ENCODE measurements at places on chromosomes 7 and 10.

DNA sequence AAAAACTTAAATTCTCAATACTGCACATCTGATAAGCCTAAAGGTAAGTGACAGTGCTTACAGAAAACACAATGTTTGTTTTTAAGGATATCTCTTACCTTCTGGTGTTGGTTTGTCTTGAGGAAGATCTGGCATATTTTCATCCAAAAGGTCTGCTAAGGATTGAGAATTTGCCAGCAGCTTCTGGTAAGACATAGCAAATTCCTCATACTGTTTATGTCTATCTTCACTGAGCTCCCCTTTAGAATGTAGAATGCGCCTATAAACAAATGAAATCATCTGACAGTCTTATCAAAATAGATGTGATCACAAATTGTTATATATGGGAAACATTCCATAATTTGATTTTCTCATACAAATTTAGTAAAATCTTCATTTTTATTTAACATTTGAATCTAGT lies 28.7 kb downstream of the UPF2 start:
- no peak for DNase-seq

- no peak for DNase-seq
Measured at GRCh38 chr10:4151466-4151865, 366.5 kb upstream of the KLF6 start.

- peak; percentile 86 for DNase-seq
Measured at GRCh38 chr7:1940402-1940786, 270.3 kb downstream of the ELFN1 start.

DNA sequence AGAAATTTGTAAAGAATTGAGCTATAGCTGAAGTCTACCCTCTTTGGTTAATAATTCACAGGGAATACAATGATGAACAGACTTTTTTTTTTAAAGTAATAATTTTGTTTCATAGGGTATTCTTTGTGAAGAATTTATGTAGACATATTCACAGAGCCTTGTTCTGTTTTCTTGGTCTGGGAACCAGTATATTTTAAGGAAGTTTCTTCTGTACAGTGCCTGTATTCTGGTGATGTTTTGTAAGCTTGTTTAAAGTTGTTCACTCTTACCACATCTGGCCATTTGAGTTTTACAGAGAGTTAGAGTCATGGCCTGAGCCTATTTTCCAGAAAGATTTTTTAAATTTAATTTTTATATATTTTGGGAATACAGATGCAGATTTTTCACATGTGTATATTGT lies 70.3 kb downstream of the CCSER2 start:
- no peak for DNase-seq

- DNase-seq: no peak
Measured at GRCh38 chr10:60735244-60735643, 43.0 kb upstream of the CDK1 start.

GRCh38 chr10:102422545-102423129 lies 2.0 kb downstream of the FBXL15 start:
- peak; percentile 78 for DNase-seq

GRCh38 chr10:30858499-30858898 lies 173.2 kb downstream of the ZNF438 start:
- no peak for DNase-seq

DNA sequence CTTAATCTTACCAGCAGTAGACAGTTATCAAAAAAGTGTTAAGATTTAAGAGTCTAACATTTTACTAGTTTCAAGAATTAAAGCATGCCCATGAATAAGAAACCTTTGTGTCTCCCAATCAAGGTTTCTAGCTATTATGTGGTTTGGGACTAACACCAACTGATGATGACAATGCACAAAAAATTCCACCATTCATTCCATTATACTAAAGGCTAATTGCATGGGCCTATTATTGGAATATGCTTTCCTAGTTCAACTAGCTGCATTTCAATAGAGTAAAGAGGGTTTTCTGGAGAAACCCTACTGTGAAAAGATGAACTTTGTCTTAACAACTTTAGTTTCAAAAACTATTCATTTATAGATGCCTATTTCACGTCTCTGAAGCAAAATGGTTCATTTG lies 44.6 kb downstream of the UBE2H start:
- DNase-seq: peak; percentile 63

GRCh38 chr10:58514111-58514770 lies 1.6 kb downstream of the BICC1 start:
- no peak for DNase-seq

DNA sequence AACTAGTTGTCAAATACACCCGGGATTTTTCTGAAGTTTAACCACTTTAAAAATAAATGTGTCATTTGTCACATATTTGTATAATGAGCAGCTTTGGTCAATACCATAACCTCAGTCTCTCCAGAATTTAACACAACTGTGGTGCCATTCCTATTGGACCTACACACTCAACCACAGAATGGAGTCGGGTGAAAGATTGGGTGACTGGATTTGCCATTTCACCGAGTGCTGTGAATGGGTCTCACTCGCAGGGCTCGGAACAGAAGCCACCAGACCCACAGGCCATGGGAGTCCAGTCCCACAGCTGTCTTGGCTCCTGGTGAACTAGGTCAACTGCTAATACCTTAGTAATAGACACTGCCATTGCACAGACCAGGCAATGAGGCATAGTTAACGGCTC lies 298.4 kb downstream of the CCDC3 start:
- no peak for DNase-seq

DNA sequence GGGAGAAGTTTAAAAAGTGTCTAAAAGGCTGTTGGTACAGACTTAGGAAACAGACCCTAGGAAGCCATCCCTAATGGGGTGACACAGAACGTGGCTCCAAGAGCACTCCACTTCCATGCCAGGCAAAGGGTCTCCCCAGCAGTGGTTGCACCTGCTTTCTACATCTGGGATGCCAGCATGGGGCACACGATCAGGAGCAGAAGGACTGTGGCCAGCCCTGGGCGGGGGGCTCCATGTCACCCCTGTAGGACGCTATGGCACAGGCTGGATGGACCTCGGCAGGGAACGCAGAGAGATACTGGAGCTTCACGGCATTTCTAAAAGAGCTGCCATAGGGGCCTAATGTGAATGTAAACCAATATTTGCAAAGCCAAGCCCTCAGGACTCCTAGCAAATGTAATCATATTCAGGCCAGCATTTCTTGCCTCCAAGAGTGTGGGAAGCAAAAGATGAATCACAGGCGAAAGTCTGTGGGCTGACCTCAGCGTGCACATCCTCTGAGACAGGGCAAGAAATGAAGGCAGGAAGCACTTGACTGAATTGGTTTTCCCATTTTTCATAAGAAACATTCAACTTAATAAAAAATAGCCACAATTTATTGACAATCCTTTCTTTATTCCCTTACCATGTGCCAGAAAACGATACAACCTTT lies 93.9 kb downstream of the ATXN7L1 start:
- peak; percentile 81 for DNase-seq

DNA sequence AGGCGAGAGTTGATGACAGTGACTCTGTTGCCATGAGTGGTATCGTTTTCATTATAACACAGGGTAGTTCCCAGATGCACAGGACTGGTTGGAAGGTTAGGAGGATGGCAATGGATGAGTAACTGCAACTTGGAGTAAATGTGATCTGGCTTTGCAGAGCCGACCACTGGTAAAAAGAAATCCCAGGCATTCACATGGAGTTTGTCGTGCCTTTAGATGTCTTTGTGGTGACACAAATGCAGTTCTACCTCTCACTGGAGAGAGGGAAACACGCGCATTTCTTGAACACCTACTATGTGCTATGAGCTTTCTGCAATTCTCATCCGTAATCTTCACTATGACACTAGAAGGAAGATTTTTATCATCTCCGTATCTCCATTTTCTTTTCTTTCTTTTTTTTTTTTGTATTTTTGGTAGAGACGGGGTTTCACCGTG lies 1.7 kb upstream of the MNX1 start:
- DNase-seq: no peak

- no peak for DNase-seq
Measured at GRCh38 chr7:138023618-138024342, 21.9 kb upstream of the CREB3L2 start.

GRCh38 chr7:94662548-94662947 lies 6.6 kb upstream of the SGCE start:
- DNase-seq: no peak

- DNase-seq: no peak
Measured at GRCh38 chr7:64310426-64310825, 3.3 kb upstream of the ZNF736 start.

DNA sequence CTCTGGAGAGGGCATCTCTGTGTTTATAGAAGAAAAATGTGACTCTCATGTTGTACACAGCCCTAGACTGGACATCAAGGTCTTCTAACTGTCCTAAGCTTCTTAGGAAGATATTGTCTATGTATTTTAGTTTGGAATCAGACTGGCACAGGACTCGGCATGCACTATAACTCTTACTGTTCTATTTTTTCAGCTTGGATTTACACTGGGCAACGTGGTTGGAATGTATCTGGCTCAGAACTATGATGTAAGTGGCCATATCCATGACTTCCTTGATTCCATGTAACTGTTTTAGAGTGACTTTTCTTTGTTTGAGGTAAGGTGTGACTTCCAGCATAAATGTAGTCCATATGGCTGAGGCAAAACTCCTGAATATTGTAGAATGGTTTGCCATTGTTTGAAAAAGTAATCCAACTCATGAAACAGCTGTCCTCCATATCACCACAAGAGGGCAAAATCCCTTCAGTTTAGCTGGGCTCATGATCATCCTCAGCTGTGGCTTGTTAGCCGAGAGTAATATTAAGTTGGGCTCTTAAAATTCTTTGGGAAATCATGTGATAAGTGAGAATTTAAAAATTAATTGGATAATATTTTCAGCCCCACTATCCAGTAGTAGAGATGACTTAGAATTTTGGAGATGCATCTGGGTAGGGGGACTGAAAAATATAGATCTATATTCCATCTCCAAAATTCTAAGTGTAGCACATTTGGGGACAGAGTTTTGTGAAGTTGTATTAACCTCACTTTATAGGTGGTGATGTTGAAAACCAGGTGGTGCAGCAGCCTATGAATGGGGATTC lies 10.4 kb downstream of the STMP1 start:
- peak; percentile 75 for DNase-seq

DNA sequence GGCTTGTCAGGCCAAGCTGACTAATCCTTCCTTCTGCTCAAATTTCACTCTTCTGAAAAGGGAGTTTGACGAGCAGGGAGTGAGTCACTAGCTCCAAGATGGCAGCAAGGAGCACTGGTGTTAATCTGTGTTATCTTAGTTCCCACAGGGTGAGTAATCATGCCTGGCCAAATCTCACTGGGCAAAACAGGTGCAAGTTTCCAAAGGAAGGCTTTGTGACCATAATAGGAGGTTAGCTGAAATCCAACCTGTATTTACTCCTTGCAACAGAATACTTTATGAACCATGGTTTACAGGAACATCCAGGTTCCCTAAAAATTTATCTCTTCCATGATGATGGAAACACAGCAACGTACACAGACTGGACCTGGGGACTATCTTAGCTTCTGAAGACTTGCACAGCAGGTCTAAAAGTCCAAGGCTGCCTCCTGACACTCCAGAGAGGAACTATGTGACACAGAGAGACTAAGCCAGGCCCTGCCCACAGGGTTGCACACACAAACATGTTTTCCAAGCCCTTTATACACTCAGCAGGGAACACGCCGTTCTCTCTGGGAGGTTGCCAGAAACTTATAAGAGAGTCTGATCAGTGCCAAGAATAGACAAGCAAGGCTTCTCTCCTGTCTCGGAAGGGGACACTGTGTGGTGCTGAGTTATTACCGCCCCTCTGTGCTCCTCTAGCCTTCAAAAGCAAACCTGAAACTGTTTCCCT lies 46.3 kb downstream of the PDK4 start:
- peak; percentile 53 for DNase-seq

- DNase-seq: no peak
Measured at GRCh38 chr7:11829954-11830353, 2.0 kb downstream of the THSD7A start.

DNA sequence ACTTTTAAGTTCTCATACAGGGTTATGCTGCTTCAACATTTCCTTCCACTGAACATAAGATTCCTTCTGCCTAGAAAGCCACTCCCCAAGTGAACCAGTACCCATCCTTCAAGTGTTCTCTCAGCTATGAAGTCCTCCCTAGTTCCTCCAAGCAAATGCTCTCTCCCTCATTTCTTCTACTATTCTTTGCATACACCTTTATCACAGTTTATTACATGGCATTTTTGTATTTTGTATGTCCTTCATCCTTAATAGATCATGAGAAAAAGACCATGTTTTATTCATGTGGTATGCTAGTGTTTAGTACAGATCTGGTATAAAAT lies 1.9 kb downstream of the SYPL1 start:
- no peak for DNase-seq

DNA sequence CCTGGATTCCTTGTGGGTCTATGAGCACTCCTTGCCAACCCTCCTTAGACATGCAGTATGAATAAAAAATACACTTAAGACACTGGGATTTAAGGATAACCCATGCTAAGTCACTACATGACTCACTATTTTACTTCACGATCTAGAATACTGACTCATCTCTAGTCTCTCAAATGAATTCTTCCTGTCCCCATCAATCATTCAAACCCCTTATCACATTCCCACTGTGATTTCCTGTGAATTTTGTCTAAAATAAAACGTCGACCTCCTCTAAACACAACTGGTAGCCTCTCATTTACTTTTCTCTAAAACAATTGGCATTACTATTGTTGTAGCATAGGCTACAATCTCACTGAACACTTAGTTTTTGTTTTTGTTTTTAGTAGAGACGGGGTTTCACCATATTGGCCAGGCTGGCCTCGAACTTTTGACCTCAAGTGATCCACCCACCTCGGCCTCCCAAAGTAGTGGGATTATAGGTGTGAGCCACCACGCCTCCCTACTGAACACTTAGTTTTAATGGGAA lies 3.9 kb upstream of the IQUB start:
- DNase-seq: peak; percentile 38

DNA sequence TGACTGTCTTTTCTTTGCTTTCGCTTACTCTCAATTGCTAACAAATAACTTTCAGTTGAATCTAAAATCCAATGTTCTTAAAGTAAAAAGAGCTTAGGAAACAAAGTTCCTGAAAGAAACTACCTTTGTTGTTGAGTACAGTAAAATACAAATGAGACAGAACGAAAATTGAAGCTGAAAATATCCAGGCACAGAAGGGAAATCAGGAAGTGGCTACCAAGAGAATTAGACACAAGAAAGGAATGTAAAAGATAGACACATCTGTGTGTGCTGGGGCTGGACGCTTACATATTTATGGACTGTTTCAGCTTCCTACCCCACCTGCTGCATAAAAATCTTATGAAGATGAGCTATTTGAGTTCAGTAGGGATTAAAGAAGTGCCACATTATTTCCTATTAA lies 161.7 kb upstream of the PLXDC2 start:
- peak; percentile 33 for DNase-seq

GRCh38 chr10:76675951-76676587 lies 961.5 kb downstream of the KCNMA1 start:
- peak; percentile 72 for DNase-seq

- no peak for DNase-seq
Measured at GRCh38 chr10:103086261-103086660, 106.8 kb downstream of the NT5C2 start.

- DNase-seq: no peak
Measured at GRCh38 chr7:138299066-138299465, 161.0 kb upstream of the TRIM24 start.

- no peak for DNase-seq
Measured at GRCh38 chr10:94623572-94623971, 60.0 kb upstream of the CYP2C18 start.

DNA sequence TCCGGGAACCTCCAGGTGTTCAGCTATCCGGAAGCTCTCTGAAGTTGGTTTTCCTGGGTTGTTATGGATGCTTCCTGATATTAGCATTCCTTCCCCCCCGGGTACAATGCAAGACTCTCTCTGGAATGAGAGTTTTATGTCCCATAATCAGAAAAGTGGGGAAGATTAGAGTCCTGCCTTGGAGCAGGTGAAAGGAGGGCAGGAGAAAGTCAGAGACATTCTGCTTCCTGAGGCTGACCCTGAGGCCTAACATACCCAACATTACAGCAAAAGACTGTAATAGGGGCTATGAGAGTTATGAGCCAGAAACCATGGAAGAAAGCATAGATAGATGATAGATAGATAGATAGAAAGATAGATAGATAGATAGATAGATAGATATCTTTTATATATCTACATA lies 36.9 kb downstream of the PRPS1L1 start:
- DNase-seq: no peak
